Activated naive CD4-positive, alpha-beta T cell treated with anti-CD3 and anti-CD28 coated beads, Interleukin-2, amount 50 U/mL, for 72 hours (primary cell): ENCODE measurements at places on chromosomes 11 and 22. TPM values are rescaled to one million over a fixed set of nuclear protein-coding genes. Genes with fewer than 3 reads are reported as not detected.
A peak's percentile ranks its signal among the peaks of the same experiment; 100 is the strongest.

The SCGB1D2 gene
- total RNA-seq = not detected

The TNNT3 gene
- total RNA-seq = 10.3 TPM

The DDI1 gene
- total RNA-seq = not detected

DNA sequence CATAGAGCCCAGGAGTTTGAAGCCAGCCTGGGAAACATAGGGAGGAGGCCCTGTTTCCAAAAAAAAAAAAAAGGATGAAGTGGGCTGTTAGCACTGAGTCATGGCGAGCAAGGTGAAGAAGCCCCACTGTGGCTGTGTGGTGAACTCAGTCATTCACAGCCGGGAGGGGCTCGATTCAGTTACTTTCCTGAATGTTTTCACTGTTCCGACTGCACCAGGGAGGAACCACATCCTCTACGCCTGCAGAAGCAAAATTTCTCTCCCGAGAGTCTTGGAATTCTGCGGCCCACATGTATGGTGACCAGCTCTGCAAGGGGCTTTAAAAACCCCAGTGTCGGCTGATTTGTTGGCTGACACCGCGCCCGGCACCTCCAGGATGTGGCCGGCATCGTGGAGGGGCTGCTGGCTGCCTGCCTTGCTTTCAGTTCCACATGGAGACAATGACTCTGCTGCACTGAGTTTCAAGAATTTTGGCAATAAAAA, 27.8 kb upstream of the GRAMD4 start:
- peak; percentile 77 for DNase-seq

- DNase-seq = no peak
Observed at GRCh38 chr11:69215784-69216415, 60.2 kb downstream of the SMIM38 start.
